Fibroblast of skin of right biceps (primary cell): ENCODE measurements at places on chromosomes 13 and 19.
A peak's percentile ranks its signal among the peaks of the same experiment; 100 is the strongest.

DNA sequence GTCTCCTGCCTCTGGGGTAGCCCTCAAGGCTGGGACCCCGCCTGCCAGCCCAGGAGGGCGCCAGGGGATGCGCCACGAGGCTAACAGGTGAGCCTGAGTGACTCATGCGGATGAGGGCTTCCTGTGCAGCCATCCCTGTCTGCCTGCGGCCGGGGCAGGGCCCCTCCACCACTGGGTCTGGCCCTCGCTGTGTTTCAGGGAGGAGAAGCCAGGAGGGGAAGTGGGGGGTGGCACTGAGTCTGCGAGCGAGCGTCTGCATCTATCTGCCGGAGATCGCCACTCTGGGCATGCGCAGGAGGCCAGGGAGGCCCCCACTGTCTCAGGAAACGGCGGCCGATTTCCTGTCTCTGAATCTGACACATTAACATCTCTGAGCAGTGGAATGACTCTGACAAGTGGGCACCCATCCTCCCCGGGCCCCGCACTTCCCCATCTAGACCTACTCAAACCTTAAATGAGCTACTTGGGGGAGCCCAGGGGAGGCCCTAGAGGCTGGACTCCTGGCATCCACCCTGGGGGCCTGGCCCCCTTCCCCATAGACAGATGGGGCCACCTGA, 19.7 kb downstream of the RFX1 start:
- peak; percentile 93 for DNase-seq

GRCh38 chr19:29323440-29324290, 110.7 kb upstream of the UQCRFS1 start:
- no peak for DNase-seq

- DNase-seq = peak; percentile 99
These were observed 4.6 kb downstream of the MIDN start for GRCh38 chr19:1252821-1253513.

GRCh38 chr13:46334035-46334822, 52.8 kb downstream of the RUBCNL start:
- no peak for DNase-seq

GRCh38 chr19:21398851-21399250, 1.9 kb downstream of the ZNF493 start:
- peak; percentile 0 for DNase-seq

GRCh38 chr19:23394511-23394910, 760 bp downstream of the ZNF91 start:
- DNase-seq = peak; percentile 20

GRCh38 chr19:54345938-54346386, 7.0 kb upstream of the LILRA4 start:
- DNase-seq = no peak

DNA sequence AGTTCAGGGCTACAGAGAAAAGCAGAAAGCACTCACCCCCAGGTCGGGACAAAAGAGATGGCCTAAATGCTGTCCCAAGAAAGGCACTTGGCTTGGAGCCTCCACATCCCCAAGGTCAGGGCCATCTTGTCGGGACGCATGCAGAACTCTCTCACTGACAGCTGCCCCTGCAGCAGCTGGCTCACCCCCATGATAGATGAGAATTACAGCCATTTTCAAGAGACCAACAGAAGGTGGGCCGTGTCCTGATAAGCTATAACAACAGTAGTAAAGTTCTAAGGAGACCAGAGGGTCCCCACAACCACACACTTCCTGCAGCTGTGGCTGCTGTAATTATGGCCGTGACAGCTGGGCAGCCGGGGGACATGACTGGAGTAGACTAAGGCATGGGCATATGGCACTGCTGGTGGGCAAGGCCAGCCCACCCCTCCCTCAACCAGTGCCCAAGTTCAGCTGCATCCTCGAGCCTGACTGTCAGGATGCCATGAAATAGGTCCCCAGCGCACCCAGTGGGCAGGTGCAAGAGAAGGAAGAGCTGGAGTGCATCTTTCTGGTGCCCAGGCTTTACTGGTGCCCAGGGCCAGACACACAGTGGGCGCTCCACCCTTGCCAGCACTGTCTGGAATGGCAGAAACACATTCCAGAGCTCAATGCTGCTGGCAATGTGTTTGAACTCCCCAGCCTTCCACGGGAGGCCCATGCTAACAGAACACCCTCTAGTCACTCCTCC, 436.7 kb upstream of the ZNF507 start:
- no peak for DNase-seq

DNA sequence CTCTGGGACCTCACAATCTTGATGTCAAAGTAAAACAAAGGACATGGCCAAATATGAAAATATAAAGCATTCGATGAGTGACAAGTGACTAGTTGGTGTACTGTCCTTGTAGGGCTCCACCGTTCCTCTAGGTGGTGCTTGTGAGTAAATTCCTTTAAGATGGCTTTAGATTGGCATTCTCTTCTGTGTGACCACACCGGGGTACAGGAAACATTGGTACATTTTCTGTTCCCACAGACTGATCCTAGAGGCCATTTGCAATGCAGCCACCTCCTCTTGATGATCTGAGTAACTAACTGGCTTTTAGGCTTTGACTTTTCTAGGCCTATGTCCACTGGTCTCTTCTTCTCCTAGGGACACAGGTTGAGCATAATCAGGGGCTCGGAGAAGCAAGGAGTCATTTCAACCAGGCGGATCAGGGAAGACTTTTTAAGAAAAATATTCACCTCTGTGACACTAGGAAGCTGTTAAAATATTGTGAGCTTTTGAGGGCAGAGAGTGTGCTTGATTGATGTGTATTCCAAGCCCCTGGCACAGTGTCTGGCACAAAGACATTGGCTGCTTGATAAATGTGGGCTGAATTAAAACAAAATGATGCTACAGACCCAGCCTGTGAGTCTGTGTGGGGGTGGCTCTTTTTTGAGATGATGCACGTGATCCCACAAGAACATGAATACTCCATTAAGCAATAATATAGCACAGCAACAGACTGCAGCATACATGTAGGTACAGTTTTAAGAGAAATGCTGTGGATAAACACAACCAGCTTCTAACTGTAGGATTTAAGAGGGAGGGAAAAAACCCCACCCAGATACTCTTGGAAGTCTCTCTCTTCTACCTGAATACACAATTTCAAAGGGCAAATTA, 21.0 kb downstream of the EPSTI1 start:
- DNase-seq = peak; percentile 63

- DNase-seq = peak; percentile 81
These were observed 3.6 kb downstream of the ACTN4 start for GRCh38 chr19:38650911-38651584.

DNA sequence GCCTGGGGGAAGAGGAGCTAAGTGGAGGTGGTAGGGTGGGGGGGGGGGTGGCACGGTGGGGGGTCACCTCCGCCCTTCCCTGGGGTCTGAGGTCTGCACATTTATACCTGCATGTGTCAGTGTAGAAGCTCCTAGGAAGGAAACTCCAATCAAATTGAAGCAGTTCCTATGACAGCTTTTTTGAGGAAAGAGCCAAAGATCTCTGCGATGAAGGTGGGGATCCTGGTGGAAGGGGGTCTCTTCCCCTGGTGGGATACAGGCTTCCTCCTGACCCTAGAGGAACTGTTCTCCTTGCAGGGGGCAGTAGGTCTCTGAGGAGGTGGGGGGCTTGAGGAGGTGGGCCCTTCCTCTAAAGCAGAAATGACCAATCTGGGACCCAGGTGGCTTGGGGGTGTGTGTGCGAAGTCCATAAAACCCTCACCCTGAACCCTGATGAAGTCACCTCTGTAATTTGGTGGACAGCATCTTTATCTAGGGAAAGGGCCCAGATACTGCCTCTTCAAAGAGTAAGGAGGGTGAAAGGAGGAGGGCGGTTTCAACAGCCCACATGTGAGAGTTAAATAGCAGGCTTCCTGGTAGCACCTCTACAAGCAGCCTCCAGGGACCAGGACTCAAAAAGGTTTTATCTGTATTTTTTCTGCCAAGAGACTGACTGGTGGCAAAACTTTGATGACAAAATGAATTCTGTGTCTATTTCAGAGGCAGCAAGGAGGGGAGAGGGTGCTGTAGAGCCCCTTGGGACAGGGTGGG, 12.9 kb downstream of the RANBP3 start:
- no peak for DNase-seq

DNA sequence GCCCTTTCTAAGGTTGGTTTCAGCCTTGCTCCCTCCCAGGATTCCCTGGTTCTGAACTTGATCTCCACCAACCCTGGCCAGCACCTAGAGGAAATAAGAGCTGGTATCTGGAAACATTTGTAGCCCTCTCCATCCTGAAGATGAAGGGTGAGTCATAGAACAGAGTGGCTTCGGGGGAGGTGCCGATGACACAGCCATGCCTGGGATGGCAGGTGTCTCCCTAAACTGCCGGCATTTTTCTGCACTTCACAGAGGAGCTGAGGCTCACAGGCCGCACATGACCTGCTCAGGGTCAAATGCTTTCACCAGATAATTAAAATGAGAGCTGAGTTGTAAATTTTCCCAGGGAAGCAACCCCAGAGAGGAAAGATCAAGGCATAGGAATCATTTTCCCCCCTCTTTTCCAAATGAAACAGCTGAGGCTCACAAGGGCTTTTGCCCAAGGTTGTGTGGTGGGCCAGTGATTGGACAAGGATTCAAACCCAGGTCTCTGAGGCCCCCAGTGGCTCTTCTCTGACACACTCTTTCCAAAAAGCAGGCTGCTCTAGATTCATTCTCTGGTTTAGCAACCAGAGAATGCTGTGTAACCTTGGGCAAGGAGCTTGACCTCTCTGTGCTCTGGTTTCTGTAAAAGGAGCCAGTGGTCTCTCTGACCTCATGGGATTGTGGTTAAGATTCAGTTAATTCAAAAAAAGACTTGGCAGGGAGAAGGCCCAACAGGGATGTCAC, 1.2 kb upstream of the SLC25A42 start:
- DNase-seq = peak; percentile 64

GRCh38 chr13:109400209-109400608, 386.2 kb downstream of the IRS2 start:
- no peak for DNase-seq

GRCh38 chr13:113997845-113998751, 24.2 kb upstream of the C13orf46 start:
- DNase-seq = peak; percentile 50

- no peak for DNase-seq
These were observed 4.6 kb upstream of the WDFY2 start for GRCh38 chr13:51579676-51580075.

DNA sequence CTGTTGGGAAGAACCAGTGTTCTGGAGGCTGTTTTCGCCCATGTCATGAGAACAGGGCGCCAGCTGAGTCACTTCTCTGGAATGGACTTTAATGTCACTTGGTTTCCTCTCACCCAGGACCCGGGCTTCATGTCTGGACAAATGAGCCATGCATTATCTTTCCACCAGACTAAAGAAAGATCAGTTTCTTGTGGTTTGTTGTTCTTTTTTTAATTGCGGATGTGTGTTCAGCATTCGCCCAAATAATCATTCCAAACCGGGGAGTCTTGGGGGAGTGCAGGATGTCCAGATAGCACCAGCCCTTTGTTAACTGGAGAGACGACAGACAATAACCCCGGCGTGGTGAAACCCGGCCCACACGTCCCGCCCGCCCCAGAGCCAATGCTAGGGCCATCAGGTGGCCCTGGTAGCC, 102.5 kb downstream of the COL4A2 start:
- peak; percentile 85 for DNase-seq

DNA sequence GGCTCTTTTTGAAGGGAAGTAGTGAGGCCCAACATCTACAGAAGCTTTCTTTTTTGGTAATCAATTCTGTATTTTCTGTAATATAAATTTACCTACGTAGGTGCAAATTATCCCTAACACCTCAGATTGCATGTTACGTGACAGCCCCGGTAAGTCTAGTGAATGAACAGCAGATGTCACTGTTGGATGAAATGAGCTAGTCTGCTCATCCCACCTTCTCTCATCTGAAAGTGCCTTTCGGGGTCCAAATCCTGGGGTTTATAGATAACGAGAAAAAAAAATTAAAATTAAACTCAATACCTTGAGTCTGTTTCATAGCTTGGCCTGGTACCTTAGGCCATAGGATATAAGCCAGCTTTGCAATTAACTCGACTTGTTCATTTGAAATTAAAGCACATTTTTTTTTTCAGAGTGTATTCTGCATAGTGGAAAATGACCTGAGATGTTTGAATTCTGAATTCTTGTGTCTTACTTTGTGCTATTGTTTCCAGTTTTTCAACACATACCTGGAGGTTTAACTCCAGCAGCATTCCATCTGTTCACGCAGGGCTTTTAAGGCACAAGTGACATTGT, 548.2 kb downstream of the GPC5 start:
- DNase-seq = peak; percentile 2

DNA sequence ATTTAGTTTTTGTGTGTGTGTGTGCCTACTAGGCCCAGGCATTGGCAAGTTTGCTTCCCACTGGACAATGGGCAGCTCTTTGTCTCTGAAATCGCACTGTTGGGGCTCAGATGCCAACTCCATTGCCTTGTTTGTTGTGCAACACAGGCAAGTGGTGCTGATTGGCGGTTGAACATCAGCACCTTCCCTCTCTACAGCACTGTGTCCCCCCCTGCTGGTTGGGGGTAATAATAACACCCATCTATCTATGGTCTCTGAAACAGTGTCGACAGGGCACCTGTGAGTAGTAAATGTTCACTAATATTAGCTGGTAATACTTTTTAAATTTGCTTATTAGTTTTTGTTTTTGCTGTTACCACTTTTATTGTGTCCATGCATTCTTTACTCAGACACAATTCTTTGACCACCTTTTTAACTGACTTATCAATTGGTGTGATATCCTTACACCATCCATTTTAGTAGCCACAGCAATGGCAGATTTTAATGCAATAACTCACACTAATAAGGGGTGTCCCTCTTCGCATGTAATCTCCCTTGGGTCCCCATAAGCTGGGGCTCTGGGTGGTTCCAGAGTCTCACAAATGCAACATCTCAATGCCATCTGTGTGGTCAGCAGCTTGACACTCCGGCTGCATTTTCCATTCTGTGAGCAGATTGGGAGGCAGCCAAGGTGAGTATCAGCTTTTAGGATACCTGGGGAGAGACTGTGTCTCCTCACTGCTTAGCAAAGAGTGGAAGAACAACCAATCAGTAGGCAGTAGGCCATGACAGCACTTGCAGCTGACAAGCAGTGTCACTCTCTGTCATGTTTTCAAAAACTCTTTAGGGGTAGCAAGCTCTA, 47.7 kb upstream of the UQCRFS1 start:
- DNase-seq = peak; percentile 17

DNA sequence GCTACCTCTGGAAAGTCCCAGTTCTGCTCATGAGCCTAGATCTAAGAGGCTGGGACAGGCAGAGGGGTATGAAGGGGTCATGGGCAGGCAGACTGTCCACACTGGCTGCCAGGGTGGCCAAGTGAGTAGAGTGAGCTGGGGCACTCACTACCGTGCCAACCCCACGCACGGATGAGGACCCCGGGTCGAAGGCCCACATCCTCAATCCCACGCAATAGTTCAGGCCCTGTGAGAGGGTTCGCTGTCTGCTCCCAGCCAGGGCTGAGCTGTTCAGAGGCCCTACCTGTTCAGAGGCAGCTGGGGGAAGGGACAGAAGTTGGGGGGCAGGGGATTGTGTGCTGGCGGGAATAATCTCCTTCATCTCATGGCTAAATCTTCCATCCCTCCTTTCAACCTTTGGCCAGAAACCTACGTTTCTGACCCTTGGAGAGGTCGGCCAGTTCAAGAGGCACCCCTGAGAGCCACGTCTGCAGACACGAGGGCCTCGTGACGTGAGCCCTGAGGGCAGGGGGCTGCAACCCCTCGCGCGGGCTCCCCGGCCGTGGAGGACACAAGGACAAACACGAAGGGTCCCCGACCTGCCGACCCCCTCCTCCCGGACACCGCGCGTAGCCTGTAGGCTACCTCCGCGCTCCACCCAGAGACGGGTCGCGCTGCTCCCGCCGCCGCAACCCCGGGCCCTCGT, 1.0 kb upstream of the RPS5 start:
- DNase-seq = no peak

GRCh38 chr13:81409284-81409683, 1068.4 kb upstream of the SPRY2 start:
- no peak for DNase-seq
